ENCODE measurements at places on chromosomes 11 and 22.

DNA sequence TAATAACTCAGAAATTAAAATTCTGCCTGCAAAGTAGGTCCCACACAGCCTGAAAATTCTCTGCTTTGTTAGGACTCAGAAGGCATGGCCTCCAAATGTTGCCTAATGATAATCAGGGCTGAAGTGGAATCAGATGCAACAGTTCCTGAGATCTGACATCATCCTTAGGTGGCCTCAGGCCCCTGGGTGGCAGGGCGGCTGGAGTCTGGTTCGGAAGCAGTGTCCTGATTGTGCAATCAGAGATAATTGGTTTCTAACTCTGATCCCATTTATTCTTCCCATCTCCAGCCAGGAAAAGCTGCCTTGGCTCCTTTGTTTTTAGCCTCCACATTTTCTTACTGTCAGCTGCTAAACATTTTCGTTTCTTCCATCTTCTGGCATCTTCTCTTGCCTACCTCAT lies 399.3 kb downstream of the OPCML start:
- no peak for DNase-seq

GRCh38 chr11:9072626-9073176 lies 18.7 kb downstream of the SCUBE2 start:
- no peak for DNase-seq

- DNase-seq: no peak
Observed at GRCh38 chr22:46424496-46424895, 89.0 kb downstream of the TRMU start.

DNA sequence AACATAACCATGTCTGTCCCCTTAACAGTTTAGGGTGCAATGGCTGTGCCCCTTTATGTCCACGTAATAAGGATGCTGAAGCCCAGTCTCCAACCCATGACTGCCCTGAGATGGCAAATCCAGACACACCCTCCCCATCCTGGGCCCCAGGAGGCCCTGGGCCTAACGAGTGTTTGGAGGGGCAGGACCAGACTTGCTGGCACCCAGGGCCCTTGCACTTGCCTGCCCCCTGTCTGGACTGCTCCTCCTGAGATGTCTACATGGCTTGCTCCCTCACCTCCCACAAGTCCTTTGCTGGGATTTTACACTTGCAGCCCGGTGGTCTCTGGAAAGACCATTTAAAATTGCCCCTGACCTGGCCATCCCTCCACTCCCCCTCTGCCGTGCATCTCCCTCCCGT lies 132.2 kb upstream of the NECTIN1 start:
- DNase-seq: no peak

GRCh38 chr11:33863418-33864172 lies 28.3 kb downstream of the LMO2 start:
- DNase-seq: no peak

- DNase-seq: no peak
Observed at GRCh38 chr11:92852229-92852628, 117.2 kb upstream of the MTNR1B start.

DNA sequence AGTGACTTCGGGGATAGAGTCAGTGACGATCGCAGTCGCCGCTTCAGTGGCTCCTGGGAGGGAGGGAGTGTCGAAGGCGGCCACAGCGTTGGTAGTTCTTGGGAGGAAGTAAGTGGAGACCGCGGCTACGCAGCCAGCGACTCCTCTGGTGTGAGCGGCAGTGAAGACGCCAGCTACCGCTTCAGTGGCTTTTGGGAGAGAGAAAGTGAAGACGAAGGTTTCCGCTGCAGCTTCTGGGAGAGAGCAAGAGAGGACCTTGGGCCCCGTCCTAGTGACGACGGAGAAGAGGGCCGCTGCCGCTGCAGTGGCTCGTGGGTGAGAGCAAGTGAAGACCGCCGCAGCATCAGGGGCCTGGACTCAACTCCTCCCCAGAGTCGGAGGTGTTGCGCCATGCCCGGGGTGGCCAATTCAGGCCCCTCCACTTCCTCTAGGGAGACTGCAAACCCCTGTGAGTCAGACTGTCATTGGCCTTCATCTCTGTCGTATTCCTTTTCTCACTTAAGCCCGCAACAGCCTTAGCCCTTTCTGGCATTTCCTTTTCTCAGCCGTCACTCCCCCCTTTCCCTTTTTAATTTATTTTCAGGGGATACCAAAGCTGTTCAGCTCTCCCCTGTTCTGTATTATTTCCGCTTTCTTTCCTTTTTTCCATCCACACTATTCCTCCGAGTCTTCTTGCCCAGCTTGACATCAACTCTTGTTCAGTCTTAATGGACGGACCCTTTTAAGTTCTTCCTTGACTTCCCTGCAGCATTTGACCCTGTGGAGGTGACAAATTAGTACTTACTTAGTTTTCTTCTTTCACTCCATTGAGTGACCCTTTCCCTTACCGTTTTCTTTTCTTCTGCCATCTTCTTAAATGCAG lies 1.0 kb downstream of the ANKRD42 start:
- peak; percentile 51 for DNase-seq

GRCh38 chr22:39980596-39980995 lies 14.2 kb upstream of the FAM83F start:
- no peak for DNase-seq

All from activated T-helper 1 cell treated with anti-CD3 and anti-CD28 coated beads, Interleukin-12 subunit alpha, Interleukin-12 subunit beta, Interleukin-2, Interleukin-4 antibody, amounts not matched to agents 30 ng/mL and 10 ng/mL and 1 ng/mL, durations not matched to agents 14 hours and 24 hours and 36 hours (primary cell).